Midbrain (tissue), 1 donor: ENCODE measurements at places on chromosomes 1 and 21.

DNA sequence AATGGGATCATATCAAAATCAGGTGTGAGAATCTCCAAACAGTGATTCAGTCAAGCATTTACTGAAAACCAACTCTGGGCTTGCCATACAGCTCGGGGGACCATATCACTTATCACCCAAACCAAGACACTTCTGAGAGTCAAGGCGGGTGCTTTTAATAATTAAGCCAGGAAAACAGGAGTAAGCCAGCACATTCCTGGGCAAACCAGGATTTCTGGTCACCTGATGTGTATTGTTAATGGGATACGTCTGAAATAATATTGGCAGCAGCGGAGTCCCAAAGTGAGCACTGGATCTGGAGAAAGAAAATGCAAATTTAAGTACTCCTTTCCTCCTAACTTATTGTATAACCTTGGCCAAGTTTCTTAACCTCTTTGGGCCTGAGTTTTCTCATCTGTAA, 17.6 kb downstream of the OSCP1 start:
- no peak for DNase-seq

DNA sequence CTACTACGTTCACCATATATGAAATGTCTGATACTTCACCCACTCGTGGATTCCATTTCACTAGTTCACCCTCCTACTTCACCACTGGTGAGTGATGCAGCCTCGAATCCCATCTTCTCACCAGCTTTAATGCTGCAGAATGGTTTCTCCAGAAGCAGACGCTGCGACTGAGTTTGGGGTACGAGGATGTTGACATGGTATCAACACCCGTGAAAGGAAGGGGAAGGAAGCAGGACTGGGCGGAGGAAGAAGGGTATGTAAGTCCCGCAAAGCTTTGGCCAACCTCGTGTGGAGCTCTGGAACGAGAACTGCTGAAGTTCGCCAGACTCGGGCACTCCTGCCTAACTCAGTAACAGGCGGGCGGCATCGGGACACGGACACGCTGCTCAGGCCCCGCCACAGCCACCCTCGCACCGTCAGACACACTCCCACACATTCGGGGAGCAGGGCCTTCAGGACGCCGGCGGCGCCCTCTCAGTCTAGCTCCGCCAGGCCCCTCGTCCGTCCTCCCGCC, 833 bp upstream of the DIP2A start:
- peak; percentile 61 for DNase-seq

DNA sequence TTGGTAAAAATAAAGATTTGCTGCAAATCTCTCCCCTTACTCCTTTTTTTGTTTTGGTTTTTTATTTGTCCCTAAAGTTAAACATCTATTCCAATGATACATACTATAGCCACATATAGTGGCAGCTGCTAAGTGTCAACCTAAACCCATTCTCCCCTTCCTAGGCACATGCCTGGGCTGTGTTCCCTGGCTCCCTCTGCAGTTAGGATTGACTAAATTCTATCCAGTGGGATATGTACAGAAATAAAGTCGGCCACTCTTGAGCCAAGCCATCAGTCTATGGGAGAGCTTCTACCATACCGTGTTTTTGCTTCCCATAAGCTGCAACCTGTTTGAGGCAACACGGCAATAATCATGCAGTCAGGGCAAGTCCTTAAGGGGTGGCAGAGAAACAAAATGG, 23.6 kb downstream of the MCOLN3 start:
- DNase-seq = no peak

GRCh38 chr1:206609229-206609991, 2.9 kb downstream of the EIF2D start:
- no peak for DNase-seq

- no peak for DNase-seq
Observed at GRCh38 chr1:156754219-156754618, 2.7 kb upstream of the HDGF start.

DNA sequence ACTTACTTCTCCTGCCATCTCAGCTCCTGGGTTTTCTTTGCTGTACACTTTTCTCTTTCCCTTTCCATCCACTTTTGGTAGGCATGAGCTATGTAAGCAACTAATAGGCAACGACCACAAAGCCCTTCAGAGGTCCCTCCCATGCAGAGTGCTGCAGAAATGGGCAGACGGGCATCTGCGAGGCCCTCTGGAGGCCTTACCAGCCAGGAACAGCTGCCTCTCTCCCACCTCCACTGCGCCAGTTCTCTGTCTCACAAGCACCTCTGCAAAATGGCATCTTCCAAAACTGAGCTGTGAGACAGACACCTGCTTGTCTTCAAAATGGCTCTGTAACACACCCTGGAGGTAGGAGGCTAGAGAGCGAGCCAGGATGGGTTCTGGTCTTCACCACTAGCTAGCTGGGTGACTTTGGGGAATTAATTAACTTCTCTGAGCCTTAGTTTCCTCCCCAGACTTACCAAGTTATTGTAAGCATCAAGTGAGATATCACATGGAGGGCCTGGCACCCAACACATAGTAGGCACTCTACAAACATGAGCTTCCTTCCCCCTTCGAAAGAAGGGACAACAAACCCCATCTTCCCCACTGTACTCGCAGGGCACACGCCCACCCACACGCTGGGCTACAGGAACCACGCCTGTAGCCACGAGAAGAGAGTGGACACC, 62.0 kb downstream of the BCAR3 start:
- no peak for DNase-seq

DNA sequence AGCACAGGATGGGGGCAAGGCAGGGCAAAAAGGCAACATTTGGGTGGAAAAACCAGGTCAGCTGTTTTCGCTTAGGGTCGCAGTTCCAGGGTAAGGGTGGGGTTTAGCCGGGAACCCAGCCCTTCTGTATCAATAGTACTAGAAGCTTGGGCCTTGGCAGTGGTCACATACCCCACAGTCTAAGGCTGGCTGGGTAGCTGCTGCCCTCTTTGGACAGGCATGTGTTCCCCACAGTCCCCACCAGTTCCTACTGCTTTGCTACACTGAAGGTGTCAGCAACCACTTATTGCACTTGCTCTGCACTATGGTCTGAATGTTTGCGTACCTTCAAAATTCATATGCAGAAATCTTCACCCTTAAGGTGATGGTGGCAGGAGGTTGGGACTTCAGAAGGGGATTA, 349.8 kb downstream of the LTN1 start:
- DNase-seq = no peak

DNA sequence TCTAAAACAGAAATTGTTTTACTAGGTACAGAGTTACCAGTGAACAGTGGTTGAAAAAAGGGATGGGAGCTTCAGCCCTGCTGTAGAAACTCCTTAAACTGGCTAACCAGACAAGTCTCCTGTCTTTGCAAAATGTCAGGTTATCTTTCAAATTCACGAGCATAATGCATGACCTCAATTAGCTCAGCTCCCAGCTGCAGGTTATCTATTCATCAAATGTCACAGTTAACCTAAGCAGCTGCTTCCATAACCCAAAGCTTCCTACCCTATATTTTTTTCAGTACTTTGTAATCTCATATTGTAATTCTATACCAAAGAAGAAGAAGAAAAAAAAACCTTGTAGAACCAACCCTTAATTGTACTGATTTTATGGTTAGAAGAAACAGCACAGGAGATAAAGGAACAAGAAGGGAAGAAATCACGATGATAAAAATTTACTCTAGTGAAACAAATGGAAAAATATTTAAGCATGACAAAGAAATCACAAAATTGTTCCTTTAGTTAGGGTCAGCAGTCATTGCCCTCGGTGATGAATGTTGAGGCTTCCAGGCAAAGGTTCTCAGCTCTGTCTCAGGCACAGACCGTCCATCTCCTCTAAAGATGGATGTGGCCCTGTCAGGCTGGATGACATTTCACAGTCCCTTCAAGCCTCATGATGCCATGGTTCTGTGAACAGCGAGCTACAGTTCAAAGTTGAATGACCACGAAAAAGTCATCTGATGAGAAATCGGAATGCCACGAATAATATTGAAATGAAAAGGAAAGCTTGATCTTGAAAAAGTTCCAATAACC, 95.9 kb downstream of the PLD5 start:
- no peak for DNase-seq

DNA sequence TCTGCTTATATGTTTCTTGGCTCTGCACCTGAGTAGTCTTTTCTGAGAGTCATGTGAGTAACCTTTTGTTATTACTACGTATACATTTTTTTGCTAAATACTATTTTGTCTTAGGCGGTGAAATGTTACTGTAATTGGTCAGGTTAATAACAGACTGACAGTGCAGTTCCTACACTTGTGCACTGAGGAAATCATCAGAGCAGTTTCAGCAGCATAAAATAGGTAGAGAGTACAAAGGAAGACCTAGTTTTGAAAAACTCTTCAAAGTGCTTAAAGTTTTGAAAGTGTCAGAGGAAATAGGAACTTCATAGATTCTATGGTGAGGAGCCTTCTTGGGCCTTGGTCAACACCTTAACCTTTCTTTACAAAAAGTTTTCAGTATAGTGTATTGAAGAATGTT, 11.1 kb downstream of the ATF6 start:
- no peak for DNase-seq

DNA sequence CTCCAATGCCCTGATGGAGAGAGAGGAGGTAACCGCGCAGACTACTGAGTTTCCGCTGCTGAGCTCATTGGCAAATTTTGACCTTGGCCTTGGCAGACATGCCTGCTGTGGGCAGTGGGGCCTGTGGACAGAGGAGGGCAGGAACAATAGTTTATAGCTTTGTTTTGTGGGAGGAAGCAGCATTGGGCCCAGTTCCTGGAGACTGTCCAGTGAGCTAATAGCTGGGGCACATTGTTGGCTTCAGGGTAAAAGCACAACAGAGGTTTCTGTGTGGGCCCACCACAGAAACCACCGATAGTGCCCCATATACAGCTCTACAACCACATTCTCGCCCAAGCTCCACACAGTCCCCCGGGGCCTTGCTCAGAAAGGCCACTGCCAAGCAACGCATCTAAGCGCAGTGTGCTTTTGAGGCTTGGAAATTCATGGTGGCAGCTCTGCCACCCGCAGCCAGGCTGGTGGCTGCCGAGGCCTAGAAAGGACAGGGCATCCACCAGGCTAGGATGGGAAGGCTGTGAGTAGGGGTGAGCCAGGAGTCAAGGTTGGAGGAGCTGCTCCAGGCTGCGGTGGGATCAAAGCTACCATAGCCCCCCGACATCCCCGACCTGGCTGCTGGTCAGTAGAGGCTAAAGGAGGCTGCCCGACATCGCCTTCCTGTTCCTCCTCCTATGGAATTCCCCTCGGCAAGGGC, 43.2 kb downstream of the NEK2 start:
- no peak for DNase-seq

DNA sequence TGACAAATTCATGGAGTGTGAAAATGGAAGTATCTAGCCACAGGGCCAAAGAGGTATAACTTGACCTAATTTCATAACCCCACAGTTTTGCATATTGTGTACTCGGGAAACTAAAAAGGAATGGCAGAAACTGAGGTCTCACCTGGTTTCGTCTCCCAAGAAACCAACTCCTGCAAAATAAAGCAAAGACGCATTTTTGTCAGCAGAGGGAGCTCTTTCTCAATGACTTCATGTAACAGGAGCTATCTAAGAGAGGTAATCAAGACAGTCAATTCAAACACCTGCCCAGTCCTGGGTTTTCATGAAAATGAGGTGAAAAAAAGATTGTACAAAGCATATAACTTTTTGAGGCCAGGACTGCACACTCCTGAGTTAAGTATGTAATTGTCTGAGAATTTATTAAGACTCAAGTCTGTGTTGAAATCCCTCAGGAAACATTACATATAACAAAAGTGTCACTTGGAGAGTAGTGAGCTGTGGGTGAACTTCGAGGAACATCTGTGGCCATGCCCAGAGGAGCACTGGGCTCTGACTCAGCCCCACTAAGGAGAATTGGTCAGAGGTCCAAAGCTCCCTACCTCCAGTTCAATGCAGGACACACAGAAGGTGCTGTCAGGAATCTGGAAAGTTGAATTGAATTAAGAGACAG, 17.6 kb downstream of the FCRL4 start:
- peak; percentile 57 for DNase-seq

DNA sequence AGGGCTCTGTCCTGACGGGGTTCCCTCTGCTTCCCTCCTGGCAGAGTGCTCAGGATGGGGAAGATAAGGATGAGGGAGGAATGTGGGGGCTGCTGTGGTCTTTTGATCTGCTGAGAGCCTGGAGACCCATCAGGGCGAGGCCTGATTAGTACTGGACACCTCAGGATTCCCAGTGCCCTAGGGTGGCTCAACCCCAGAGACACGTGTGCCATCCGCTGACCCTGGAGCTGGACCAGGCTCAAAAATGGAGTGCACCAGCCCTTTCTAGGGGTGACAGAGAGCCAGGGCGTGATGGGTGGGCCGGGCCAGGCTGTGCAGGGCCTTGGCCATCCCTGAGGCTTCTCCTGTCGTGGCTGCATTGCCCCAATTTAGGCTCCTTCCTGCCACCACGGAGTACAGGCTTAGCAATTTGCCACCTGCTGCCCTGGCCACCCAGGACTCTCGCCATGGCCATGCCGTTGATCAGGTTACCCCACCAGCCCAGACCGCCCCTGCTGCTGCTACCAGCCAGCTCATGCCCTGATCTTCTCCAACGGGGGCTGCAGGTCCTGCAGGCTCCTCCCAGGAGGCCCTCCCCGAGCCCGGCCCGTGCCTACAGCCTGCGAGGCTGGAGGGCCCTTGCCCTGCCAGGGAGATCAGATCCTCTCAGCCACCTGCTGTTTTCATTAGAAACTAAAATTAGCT, 9.5 kb downstream of the WNT4 start:
- no peak for DNase-seq

DNA sequence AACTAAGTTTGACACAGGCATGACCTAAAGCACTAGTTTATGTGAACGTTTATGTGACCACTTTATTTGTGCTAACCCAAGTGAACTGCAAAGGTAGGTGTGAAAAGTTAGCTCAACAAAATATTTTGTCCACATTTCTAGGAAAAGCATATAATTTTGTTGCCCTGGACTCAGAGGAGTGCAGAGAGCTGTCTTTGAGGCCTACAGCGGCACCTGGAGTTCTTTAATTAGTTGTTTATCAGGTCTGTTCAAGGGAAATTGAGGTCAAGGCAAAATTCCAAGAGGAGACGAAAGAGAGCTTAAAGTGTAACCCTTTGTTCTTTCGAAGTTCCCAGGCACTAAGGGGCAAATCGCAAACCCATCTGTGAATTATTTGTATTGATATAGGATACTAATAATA, 1.3 kb downstream of the GIPC2 start:
- DNase-seq = no peak

DNA sequence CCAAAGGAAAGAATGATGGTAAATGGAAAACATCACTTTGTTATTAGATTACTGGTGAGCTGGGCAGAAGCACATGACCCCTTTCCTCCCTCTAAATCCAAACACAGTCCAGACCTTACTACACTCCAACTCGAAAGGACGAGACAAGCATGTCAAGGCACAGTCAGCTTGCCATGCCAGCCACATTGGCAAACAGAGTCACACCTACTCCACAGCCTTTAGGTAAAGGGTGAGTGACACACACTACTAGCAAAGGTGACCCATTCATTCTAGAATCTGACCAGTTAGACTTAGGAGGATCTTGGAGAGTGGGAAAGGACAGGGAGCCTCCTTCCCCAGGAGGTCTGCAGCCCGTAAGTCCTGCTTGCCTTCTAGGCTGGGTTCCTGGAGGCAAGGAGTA, 3.0 kb downstream of the SLC44A3 start:
- DNase-seq = no peak
